ENCODE measurements at places on chromosomes 11 and 22.

DNA sequence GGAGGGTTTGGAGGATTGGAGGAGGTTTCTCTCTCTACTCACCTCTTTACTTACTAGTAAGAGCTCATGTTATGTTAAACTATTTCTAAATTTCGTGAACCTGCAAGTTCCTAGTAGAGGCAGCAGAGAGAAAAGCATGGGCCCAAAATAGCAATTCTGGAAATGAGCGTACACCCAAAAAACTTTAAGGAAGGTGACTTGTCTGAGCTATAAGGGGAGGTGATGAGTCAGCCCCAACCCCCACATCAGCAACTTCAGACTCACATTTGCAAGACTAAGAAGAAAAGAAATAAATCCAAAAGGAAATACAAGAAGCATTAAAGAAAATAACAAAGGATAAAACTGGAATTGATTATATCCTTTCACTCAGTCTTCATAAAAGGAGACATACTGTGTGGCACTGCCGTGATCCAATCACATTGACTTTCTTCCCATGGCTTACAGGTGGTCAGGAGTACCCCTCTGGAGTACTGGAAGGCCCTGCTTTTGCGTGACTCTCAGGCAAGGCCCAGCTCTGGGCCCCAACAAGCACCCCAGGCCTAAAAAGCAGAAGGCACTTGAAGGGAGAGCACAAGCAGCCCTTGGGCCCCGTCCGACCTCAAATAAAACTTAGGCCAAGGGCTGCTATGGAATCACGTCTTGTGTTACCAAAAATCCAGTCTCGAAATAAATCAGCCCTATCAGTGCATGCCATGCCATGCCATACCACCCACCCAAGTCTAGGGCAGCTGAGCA lies 14.3 kb downstream of the PACSIN2 start:
- no peak for DNase-seq

GRCh38 chr11:82305123-82305522 lies 428.5 kb downstream of the FAM181B start:
- no peak for DNase-seq

GRCh38 chr11:126660761-126661425 lies 305.4 kb downstream of the ST3GAL4 start:
- no peak for DNase-seq

- DNase-seq: no peak
Observed at GRCh38 chr22:29555065-29555644, 1.6 kb upstream of the THOC5 start.

- no peak for DNase-seq
Observed at GRCh38 chr11:37967635-37968034, 1369.6 kb upstream of the RAG2 start.

Data from neuronal stem cell (in vitro differentiated cells).